ENCODE measurements at places on chromosomes 3 and 15.

DNA sequence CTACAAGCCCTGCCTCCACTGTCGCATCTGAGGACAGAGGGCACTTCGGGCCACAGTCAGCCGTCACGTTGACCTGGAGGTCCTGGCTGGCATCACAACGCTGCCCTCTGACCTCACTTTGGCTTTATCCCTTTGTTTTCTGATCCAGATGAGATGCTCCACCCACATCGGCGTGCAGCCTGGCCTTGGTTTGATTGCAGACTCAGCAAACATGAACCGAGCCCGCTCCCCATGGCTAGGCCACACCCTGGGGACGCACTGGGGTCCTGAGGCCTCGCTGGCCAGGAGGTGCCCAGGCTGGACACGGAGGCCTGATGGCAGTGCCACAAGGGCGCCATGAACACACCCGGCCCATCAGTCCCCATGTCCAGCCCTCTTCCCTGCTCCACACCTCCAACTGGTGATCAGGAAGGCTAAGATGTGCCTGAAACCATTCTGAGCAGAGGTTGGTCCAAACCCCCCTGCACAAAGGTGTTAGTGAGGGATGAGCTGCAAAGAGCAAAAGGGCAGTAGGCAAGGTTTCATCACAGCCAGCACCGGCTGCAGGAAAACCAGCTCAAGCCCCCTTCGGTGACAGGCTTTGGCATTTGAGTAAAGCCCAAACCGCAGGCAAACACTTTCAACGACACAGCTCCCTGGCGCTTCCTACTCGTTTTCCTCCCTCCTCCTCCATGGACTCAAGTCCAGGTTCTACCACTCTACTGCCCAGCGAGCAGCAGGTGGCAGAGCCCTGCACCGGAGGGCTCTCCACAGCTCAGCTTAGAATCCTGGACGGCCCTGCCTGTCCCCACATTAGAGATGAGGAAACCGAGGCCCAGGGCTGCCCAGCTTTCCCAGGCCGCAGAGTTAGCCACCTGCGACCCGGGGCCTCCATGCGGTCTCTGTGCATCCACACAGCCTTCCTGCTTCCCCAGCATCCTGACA lies 165.8 kb downstream of the NUP210 start:
- no peak for DNase-seq

DNA sequence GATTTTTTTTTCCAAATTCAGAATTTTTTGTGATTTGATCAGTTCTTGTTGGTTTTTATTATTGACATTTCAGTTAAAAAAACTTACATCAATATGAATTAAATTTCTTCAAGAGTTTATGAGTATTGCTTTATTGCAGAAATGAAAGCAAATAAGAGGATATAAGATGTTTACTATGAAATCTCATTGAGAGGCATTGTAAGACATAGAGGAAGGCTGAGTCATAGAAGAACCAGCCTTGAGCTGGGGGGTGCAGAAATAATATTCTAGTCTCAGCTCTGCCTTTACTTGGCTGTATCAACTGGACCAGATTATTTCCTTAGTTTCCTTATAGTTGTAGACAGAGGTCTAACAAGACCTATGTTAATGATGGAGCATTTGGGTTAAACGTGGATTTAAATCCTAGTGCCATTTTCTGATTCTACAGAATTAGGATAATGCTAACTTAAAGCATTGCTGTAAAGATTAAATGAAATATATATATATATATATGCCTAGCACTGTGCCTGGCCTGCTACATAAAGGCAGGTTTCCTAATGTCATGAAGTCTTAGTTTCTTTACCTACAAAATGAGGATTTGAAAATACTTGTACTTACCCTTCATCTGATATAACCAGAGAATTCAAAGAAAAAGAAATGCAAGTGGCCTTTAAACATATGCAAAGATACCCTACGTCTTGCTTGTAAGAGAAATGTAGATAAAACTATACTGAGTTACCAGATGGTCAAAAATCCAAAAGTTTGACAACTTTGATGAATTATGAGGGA lies 7.3 kb downstream of the FAM98B start:
- DNase-seq, result no peak

- DNase-seq, result no peak
These were observed 81.8 kb downstream of the ALCAM start for GRCh38 chr3:105448338-105448982.

DNA sequence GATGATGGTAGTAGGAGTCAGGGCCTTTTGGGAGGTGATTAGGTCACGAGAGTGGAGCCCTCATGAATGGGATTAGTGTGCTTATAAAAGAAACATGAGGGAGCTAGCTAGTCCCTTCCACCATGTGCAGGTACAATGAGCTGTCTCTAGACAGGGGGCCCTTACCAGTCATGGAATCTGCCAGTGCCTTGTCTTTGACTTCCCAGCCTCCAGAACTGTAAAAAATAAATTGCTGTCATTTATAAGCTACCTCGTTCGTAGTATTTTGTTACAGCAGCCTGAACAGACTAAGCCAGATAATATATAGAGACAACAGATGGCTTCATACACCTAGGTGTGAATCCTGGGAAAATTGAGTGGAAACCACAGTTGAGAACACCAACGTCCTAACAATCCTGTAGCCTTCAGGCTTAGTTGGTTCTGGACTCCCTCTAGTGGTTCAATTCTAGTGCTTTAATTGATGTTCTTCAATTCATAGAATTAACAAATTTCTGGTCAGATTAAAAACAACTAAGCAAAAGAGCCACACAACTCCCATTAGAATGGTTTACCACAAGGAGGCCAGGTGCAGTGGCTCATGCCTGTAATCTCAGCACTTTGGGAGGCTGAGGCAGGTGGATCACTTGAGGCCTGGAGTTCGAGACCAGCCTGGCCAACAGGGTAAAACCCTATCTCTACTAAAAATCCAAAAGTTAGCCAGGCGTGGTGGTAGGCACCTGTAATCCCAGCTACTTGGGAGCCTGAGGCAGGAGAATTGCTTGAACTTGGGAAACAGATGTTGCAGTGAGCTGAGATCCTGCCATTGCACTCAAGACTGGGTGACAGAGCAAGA lies 21.3 kb upstream of the GATM start:
- DNase-seq, result no peak

GRCh38 chr15:28907338-28907960 lies 21.7 kb downstream of the APBA2 start:
- no peak for DNase-seq

DNA sequence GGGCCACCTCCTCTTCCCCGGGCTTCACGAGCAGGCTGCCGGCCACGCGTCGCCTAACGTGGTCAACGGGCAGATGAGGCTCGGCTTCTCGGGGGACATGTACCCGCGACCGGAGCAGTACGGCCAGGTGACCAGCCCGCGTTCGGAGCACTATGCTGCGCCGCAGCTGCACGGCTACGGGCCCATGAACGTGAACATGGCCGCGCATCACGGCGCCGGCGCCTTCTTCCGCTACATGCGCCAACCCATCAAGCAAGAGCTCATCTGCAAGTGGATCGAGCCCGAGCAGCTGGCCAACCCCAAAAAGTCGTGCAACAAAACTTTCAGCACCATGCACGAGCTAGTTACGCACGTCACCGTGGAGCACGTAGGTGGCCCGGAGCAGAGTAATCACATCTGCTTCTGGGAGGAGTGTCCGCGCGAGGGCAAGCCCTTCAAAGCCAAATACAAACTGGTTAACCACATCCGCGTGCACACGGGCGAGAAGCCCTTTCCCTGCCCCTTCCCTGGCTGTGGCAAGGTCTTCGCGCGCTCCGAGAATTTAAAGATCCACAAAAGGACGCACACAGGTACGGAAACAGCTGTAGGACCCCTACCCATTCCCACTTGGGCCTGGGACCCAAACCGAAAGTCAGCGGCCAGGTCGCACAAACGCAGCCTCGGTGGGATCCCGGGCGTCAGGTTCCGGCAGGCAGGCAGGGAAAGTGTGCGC lies 1.5 kb downstream of the ZIC1 start:
- DNase-seq, result no peak

DNA sequence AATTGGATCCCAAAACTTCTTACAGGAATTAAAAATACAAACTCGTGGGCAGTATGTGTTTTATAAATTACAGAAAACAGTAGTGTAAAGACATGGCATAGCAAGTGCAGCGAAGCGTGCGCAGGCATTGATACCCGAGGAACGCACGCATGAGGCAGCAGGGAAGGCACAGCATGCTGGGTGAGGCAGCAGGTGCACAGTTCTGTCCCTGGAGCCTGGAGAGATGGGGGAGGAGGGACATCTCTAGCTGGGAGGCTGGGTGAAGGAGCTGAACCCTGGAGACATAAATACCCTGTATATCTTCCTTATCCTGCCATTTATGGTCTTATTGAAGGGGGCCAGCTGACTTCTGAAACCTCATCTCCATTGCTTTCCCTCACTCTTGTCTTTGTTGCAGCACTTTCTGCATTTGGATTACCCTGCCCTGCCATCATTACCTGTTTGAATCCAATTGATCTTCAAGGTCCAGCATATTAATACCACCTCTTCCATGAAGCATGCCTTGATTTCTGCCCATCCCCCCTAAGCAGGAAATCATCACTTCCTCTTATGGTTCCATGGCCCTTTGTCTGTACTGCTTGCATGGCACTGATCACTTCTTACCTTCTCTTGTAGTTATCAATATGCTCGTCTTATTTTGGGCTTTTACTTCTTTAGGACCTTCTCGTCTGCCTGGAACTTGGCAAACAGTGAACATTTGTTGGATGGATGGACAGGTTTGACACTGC lies 20.5 kb downstream of the LPP start:
- DNase-seq, result no peak

DNA sequence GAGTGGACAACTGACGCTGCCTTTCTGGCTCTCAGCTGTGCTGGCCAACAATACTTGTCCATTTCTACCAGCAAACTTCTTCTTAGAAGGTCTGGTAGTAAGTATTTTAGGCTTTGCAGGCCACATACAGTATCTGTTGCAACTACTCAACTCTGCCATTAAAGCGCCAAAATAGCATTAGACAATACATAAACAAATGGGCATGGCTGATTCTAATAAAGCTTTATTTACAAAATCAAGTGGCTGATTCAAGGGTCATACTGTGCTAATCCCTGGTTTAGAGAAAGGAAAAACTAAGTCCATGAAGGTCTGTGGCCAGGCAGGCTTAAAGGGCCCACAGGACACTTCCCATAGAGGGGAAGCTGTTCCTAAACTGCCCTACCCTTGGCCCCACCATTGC lies 26.3 kb upstream of the TPM1 start:
- no peak for DNase-seq

DNA sequence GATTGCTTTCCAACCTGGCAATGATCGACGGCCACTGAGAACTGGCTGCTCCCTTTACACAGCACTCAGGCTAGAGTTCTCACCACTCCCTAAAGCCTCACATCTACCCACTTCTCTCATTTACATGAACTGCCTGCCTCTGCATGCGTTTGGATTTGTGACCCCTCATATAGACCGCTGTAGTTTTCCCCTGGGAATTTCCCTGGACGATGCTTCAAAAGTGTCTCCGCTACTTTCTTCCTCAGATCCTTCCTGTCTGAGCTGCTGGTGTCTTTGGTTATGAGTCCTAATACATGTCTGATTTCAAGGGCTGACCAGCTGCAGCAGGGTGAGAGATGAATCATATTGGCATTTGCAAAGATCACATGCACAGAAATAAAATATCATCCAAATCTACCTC lies 116.7 kb upstream of the ETV5 start:
- DNase-seq, result no peak

GRCh38 chr15:43918717-43919116 lies 91.9 kb downstream of the WDR76 start:
- DNase-seq, result no peak

DNA sequence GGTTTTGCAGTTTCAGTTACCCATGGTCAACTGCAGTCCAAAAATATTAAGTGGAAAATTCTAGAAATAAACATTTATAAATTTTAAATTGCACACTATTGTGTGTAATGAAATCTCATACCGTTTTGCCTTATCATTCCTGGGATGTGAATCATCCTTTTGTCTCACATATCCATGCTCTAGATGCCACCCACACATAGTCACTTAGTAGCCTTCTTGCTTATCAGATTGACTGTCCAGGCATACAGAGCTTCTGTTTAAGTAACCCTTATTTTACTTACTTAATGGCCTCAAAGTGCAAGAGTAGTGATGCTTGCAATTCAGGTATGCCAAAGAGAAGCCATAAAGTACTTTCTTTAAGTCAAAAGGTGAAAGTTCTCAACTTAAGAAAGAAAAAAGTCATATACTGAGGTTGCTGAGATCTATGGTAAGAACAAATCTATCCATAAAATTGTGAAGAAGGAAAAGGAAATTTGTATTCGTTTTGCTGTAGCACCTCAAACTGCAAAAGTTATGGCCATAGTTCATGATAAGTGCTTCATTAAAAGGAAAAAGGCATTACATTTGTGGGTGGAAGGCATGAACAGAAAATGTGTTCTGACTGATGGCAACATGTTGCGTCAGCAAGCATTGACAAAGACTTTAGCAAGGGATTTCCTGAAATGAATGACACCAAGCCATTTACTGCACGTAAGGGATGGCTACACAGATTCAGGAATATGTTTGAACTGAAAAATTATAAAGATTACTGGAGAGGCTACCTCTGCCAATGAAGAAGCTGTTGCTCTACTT lies 43.8 kb downstream of the SPATA16 start:
- no peak for DNase-seq

DNA sequence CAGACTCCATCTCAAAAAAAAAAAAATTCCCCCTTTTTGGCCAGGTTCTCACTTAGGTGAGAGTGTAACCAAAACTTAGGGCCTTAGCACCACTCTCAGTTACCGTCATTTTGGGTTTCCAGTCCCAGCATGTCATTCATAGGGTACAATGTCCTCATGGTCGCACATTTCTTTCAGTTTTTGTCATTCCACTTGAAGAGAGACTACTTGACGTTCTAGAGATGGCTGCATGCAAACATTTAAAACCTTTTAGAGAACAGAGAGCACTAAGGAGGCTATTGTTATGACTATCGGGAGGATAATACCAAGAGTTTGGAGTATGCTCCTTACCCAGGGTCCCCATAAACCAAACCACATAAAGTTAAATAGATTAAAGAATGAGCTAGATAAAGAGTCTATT lies 37.9 kb upstream of the THUMPD3 start:
- no peak for DNase-seq

DNA sequence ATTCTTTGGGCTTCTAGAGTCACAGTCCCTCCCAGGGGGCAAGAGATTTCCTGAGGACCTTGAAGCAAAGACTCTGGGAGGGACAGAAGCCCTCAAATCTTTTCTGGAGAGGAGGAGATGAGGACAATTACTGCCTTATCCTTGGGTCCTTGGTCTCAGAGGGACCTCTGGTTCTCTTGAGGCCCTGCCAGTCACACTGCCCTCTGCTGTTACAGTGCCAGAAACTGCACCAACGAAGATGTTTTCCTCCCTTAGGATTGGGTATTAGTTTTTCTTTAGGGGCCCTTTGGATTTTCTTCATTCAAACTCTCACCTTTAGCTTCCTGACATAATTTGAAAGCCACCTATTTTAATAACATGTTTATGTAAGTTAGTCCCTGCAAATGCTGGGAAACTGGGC lies 58.2 kb upstream of the SCN5A start:
- DNase-seq, result no peak

DNA sequence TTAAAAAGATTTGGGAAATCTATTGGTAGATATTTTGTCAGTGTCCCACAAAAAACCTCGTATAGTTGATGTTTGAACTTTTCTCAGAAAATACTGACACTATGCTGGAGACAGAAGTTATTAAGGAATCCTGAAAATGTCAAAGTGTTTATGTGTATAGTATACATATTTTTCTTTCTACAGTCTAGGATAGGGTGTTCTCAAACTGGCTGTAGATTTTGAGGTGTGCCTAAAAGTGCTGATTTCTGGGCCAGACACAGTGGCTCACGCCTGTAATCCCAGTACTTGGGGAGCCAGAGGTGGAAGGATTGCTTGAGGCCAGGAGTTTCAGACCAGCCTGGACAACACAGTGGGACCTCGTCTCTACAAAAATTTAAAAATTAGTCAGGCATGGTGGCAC lies 322.0 kb downstream of the NLGN1 start:
- no peak for DNase-seq

- no peak for DNase-seq
These were observed 1.7 kb downstream of the PPCDC start for GRCh38 chr15:75025107-75025506.
